ENCODE measurements at places on chromosomes 6 and 20.

GRCh38 chr6:41239467-41240159 is 11.5 kb downstream of the TREML4 start:
- DNase-seq: peak; percentile 41

- no peak for DNase-seq
Measured at GRCh38 chr6:44868335-44868668, 459.8 kb upstream of the RUNX2 start.

GRCh38 chr6:13535306-13535705 is 39.1 kb upstream of the SIRT5 start:
- no peak for DNase-seq

DNA sequence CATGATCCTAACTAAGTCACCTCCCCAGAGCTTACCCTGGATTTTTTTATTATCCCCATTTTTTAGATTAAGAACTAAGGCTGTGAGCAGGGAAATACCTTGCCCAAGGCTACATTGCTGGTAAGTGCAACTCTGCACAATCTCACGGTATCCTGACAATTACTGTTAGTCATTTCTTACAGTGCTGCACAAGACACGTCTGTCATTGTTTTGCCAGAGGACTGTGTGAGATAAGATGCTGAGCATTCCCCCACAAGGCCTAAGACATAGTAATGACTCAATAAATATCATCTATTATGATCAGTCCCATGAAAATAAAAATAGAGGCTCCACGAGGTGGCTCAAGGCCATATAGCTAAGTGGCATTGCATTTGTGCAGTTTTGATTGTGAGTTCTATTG is 21.0 kb downstream of the PFDN4 start:
- DNase-seq: no peak

GRCh38 chr20:33229843-33230242 is 6.0 kb upstream of the BPIFA1 start:
- DNase-seq: no peak

- DNase-seq: no peak
Measured at GRCh38 chr20:21623074-21623780, 82.2 kb upstream of the PAX1 start.

- no peak for DNase-seq
Measured at GRCh38 chr20:8474027-8474668, 342.1 kb downstream of the PLCB1 start.

DNA sequence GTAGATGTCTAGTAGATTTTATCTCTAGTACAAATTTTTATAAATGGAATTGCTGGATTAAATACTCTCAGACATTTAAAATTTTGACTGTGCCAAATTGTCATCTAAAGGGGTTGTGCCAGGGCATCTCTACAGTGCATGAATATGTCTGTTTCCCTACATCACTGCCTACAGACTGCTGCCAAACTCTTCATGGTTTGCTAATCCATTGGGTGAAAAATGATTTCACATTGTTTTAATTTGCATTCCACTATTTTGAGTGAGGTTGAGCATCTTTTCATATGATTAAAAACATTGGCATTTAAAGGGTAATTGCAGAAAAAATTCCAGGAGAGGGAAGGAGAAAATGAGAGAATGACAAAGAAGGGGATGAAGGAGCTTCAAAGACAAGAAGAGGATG is 267.7 kb upstream of the RNF24 start:
- no peak for DNase-seq

DNA sequence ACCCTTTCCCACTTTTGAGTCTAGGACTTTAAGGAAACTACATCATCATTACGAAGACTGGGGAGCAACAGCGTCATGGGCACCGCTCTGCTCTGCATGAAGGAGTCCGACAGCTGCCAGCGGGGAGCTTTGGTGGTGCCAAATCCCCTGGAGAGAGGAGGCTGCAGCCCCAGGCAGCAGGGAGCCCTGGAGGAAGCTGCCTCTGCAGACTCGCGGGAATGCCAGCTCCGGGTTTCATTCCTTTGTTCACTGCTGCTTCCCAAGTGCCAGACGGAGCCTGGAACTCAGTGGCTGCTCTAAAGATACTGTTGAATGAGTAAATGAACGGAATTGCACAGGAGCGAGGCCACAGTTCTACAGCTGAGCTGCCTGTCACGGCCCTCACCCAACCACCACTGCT is 196.5 kb upstream of the THBS2 start:
- no peak for DNase-seq

DNA sequence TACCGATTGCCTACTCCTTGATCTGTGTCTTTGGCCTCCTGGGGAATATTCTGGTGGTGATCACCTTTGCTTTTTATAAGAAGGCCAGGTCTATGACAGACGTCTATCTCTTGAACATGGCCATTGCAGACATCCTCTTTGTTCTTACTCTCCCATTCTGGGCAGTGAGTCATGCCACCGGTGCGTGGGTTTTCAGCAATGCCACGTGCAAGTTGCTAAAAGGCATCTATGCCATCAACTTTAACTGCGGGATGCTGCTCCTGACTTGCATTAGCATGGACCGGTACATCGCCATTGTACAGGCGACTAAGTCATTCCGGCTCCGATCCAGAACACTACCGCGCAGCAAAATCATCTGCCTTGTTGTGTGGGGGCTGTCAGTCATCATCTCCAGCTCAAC is 13.5 kb downstream of the CCR6 start:
- no peak for DNase-seq

GRCh38 chr20:63951398-63952209 is 4.6 kb downstream of the UCKL1 start:
- no peak for DNase-seq

DNA sequence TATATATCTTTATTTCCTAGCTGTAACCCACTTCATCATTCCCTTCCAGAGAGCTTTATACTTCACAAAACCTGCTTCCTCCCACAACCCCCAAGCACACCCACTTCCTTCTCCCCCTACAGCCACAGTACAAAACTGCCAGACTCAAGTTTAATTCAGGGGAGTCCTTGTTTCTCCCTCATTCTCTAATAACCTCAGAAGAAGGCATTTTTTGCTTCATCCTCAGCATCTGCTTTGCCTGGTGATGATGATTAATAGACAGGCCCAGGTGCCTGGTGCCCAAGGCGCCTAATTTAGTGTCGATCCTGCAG is 414.3 kb downstream of the KIF16B start:
- no peak for DNase-seq

DNA sequence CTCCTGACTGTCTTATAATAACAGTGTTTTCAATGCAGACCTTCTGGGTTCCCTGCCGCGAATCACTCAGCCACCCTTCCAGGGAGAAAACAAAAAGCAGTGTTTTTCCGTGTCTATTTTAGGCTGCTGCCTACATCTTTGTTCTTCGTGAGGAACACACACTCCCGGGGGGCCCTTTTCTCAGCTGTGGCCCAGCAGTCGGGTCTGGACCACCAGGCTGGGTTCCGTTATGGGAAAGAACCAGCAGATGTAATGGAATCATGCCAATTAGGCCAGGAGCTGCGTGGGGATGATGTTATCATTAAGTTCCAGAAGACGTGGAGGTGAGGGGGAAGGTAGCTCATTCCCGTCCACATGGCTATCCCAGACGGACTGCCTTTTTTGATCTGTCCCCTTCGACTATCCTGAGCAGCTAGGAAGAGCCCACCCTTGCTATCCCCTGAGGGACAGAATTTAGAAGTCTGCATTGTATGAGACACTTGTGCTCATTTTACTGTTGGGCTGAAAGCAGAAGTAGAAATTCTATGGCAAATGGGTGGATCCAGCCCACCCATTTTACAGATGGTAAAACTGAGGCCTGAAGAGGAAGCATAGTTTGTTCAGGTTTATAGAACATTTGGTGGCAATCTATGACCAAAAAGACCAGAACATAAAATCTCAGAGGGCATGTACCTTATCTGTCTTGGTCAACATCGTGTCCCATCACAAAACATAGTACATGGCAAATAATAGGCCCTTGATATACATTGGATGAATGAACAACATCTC is 54.5 kb downstream of the KCNB1 start:
- no peak for DNase-seq

GRCh38 chr20:62908971-62909791 is 17.1 kb downstream of the DIDO1 start:
- DNase-seq: no peak

DNA sequence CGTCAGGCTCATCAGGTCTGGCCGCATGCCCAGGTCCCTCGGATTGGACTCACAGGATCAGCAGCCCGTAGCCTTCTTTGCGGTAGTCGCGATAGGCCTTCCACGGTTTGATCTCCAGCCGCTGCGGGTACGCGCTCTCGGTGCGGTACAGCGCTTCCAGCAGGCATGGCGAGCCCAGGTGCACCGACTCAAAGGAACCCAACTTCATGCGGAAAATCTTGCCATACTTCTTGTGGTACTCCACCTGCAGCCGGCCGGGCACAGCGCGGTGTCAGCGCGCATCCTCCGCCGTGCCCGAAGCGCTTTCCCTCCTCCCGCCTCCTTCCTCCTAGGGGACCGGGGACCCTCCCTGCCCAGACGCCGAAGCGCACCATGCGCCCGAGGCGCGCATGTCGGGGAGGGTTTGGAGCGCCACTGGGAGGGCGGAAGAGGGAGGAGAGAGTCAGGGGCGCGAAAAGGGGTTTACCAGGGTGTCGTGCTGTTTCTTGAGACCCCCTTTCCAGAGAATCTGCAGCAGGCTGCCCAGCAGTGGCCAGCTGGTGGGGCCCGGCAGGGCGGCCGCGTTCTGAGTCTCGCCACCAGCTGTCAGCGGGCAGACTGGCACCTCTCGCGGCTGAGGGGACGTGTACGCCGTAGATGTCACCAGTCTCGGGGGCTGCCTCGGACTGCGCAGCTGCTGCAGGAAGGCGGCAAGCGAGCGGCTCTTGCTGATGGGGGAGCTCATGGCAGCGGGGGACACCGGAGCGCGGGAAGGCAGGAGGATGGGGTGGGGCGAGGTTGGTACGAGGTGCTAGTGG is 732 bp downstream of the CYP24A1 start:
- DNase-seq: no peak

DNA sequence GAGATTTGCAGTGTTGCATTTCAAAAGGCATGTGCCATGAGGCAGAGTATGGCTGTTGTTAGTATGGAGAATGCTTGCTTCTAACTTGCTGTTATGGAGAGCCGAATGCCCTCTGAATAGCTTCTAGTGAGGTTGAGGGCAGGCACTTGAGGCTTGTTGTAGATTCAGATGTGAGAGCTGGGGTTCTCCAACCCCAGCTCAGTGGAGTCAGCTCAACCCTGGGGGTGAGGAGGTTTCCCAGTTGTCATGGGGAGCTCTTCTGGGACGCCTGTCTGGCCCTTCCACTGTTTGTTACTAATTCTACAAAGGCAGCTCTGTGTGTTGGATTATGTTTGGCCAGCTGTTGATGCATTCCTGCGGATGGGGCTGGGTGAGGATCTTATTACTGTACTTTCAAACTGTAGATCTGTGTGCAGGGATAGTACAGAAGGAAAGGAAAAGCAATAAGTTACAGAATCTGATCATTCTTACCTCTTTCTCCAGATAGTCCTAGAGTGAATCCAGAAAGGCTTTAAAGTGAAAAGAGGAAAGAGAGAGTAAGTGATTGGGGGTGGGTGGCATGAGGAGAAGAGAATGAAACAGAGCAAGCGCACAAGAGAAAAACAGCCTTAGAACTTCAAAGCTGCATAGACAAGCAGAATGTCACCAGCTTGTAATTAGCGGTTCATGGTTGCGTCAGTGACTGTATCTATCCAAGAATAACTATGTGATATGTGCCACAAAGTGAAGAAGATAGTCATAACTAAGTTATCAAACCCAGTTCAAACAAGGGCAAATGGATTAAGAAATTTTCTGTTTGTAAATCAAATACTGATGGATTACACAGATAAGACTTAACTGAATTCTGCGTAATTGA is 148.7 kb downstream of the PRL start:
- peak; percentile 20 for DNase-seq

DNA sequence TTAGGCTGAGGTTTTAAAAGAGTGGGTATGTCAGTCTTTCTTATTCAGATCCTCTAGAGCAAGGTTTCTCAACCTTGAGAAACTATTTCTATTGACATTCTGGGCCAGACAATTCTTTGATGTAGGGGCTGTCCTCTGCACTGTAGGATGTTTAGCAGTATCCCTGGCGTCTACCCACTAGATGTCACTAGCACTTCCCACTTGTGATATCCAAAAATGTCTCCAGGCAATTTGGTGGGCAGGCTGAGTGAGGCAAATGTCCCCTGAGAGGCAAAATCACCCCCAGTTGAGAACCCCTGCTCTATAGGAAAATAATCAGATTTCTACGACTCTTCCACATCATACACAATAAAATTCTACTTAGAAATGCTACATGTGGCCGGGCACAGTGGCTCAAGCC is 7.7 kb upstream of the ZKSCAN8 start:
- no peak for DNase-seq

DNA sequence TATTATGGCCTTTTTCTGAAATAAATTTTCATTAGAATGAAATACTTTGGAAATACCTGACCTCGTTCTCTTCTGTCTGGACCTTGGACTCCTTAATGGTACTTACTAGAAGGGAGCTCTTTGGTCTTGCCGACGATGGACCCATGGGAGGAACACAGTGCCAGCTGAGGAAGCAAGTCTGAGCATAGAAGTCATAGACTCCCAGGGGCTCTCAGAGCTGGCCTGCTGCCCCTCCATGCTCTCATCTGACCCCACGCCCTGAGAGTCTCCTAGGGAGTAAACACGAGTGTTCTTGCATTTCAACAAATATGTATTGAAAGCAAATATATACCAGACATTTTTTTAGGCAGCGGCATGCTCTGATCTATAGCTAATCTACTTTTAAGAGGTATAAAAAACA is 87.8 kb downstream of the PLEKHG1 start:
- DNase-seq: no peak

DNA sequence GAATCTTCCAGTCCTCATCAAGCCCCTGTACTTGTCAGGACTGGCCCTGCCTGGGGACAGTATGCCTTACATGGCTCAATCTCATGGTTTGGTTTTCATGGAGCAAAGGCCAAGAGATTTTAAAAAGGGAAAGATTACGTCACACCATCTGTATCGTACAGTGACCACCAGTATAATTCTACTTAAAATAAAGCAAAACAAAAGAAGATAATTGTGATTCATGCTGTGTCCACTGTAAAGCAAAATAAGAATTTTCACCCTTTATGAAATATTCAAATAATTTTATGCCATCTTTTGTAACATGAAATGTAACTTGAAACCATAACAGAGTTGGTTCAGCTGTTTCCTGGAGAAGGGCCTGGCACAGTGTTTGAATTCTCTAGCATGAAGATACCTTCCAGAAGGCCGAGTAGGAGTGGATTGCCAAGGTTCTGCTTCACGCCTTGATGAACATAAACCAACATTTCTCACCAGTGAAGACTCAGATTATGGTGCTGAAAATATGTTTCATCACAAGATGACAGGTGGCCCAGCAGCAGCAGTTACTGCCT is 486.5 kb downstream of the RFPL4B start:
- DNase-seq: no peak

GRCh38 chr20:51196991-51197651 is 174.2 kb upstream of the KCNG1 start:
- no peak for DNase-seq

DNA sequence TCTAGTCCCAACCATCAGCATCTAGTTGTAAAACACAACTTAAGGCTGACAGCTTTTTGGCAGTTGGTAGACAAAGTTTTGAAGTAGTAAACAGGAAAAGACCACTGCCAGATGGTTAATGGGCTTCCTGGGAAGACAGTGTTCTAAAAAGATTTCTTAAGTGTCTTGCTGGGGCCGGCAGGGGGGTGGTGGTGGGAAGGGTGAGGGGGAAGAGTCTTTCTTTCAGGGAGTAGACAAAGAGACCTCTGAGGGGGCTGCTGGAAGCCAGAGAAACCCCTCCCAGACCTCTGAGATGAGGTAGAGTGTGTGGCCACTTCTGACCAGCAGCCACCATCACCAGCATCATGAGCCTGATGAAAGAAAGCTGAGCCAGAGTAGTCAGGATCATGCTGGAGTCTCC is 784.9 kb downstream of the TENT5A start:
- DNase-seq: no peak

Data from HEK293T (cell line).